ENCODE measurements at places on chromosomes 1 and 21.

DNA sequence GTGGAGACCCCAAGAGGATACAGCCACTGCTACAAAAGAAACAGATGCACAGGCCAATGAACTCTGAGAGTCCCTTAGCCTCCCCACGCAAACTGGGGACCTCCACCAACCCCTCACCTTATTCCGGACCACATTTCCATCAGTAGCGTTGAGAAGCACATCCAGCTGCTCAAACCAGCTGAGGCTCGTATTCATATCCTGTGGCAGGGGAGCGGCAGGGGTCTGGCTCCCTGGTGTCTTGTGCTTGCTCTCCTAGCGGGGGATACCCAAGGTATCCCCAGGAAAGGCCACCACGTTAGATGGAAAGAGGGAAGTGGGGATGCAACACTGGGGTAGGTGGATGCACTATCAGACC lies 481 bp downstream of the CCDC163 start:
- no peak for DNase-seq

- DNase-seq = no peak
Measured at GRCh38 chr21:29549614-29550013, 250.9 kb downstream of the BACH1 start.

- DNase-seq = peak; percentile 84
Measured at GRCh38 chr1:39398278-39399021, 93.0 kb upstream of the BMP8A start.

GRCh38 chr1:11321656-11322491 lies 48.9 kb downstream of the UBIAD1 start:
- DNase-seq = no peak

- peak; percentile 97 for DNase-seq
Measured at GRCh38 chr1:235367000-235367908, at the start of gene TBCE. TBCE (plus strand) TSS chr1:235367427; CDS start chr1:235380050, 12,623 bp downstream.

- no peak for DNase-seq
Measured at GRCh38 chr1:150808846-150809245, 786 bp upstream of the CTSK start.

Measured in ureter (tissue), 1 donor.